ENCODE measurements at places on chromosomes 3 and 15. TPM values are rescaled to one million over a fixed set of nuclear protein-coding genes. Genes with fewer than 3 reads are reported as not detected.

DNA sequence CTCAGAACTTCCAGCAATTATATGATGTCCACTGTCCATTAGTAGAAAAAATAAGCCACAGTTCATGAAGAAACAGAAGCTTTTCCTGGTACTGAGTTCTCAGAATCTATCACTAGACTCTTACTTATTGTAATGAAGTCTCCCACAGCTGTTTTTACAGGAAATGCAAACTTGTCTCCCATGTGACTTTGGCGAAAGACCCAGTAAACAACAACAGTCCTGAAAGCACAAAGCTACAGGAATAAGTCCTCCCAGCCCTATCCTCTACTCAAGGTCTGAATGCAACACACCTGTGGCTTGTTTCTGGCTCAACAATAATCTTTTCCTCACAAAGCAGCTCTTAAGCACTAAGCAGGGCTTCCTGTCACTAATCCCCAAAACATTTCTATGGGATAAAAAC is 55.9 kb downstream of the EOMES start:
- DNase-seq, result no peak
- peaks cover 2% of the 10 kb centered on the region for H3K27me3 ChIP-seq
- H3K4me1 ChIP-seq, result peaks cover 4% of the 10 kb centered on the region
- no peak overlapping the region for H3K27ac ChIP-seq
- no peak overlapping the region for H3K4me3 ChIP-seq
- H3K36me3 ChIP-seq, result no peaks in the 10 kb centered on the region

CTXN2 gene
- total RNA-seq, result 0.25 TPM

DNA sequence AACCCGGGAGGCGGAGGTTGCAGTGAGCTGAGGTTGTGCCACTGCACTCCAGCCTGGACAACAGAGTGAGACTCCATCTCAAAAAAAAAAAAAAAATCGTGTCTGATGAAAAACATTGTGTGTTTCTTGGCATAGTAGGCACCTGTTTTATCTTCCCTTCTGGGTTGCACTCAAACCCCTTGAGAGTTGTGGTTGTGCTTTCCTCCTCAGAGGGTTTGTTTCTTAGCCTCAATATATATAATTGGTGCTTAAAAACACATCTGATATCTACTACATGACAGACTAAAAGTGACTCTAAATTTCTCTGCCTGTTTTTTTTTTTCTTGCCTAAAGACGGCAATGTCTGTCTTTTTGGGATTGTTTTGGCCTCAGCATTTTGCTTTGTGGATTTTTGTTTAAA is 7.6 kb downstream of the NR1D2 start:
- H3K4me1 ChIP-seq, result peaks cover 43% of the 10 kb centered on the region
- DNase-seq, result no peak
- no peak overlapping the region for H3K27ac ChIP-seq
- no peaks in the 10 kb centered on the region for H3K27me3 ChIP-seq
- H3K4me3 ChIP-seq, result no peak overlapping the region
- H3K36me3 ChIP-seq, result peaks cover 11% of the 10 kb centered on the region

WNT7A gene
- total RNA-seq, result 0.99 TPM

SPRED1 gene
- total RNA-seq, result 36.7 TPM

DNA sequence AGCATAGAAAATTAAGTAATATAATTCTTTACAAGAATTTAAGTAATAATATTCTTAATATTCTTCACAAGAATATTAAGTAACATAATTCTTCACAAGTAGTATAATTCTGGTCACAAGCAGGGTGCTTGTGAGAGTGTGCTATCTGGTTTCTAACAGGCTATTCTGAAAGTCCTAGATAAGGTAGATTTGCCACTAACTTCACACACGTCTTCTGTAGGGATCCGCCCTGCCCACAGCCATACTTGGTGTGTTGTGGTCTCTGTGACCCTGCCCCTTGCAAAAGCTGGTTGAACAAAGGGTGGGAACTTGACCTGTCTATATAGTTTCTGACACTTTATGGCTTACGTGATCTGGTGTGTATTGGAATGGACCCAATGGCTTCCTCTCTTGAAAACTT is 253.4 kb upstream of the MDFIC2 start:
- no peak overlapping the region for H3K27ac ChIP-seq
- no peak for DNase-seq
- H3K4me1 ChIP-seq, result no peaks in the 10 kb centered on the region
- H3K27me3 ChIP-seq, result no peaks in the 10 kb centered on the region

GALNT15 gene
- total RNA-seq, result 0.11 TPM

DNA sequence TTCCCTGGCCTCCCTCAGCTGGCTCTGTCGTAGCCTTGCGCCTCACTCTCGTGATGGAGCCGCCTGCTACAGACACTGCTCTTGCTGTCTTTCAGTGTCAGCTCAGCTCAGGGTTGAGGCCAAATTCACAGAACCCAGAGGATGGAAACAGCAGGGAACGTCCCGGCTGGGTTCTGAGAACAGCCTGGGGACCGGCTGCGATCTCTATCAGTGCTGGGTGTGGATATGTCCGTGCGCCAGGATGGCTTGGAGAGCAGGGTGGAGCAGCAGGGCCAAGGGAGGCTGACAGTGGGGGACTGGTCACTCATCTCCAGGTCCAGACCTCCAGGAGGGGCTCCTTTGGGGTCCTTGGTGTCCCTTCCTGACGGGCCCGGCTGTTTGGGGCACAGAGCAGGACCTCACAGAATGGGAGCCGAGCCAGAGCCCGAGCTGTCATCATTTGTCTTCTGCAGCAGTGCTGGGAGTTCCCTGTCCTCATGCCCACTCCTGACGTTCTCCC is 18.4 kb downstream of the KLF15 start:
- H3K36me3 ChIP-seq, result no peaks in the 10 kb centered on the region
- H3K27ac ChIP-seq, result no peak overlapping the region
- peaks cover 4% of the 10 kb centered on the region for H3K27me3 ChIP-seq
- no peak overlapping the region for H3K4me3 ChIP-seq
